ENCODE measurements at places on chromosomes 6 and 20.

- DNase-seq: no peak
Observed at GRCh38 chr6:113169484-113169883, 687.7 kb upstream of the MARCKS start.

DNA sequence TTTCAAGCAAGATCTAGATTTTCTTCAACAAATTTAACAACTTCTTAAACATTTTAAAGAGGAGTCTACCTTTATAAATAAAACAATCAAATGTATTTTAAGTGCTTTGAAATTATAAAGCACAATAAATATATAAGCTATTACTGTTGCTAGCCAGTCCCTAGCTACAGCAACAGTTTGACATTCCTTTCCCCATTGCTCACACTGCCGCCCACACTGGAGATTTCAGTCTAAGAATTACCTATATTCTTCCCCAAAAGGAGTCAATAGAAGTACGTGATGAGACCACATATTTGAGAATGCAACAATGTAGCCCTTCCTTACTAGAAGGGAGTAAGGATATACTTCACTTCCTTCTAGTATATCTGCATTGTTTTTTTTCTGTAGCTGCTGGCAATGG lies 65.3 kb upstream of the RNF146 start:
- DNase-seq: no peak

GRCh38 chr6:140370976-140371870 lies 996.8 kb upstream of the CITED2 start:
- DNase-seq: no peak

- no peak for DNase-seq
Observed at GRCh38 chr20:63002511-63002910, 4.3 kb downstream of the BHLHE23 start.

DNA sequence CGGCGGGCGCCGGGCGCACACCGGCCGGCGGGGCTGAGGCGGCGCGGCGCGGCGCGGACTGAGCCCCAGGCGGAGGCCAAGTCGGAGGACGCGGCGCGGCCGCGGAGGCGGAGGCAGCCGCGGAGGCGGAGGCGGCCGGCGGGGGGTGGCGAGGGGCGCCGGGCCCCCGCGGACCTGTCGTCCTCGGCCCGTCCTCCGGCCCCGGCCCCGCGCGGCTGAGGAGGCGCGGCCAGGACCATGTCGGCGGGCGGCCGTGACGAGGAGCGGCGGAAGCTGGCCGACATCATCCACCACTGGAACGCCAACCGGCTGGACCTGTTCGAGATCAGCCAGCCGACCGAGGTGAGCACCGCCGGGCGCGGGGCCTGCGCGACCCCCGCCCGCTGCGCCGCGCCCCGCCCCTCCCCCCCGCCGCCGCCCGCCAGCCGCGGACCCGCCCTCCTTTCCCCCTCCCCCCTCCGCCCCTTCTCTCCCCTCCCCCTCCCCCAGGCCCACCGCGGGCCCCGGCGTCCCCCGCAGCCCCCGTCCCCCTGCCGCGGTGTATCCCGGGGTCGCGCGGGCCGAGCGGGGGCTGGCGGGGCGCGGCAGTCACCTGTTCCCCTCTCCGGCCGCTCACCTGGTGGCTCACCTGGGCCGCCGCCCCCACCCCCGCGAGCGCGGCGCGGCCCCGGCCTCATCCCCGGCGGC lies at the start of gene AFDN:
AFDN (plus strand) TSS at position 16 of the 687 bp plus-strand sequence; CDS start at position 238, 222 bp downstream.
- DNase-seq: peak; percentile 73

All from iPS-NIHi11 (cell line).